ENCODE measurements at places on chromosomes 7 and 10. TPM values are rescaled to one million over a fixed set of nuclear protein-coding genes. Genes with fewer than 3 reads are reported as not detected.

The CPA4 gene
- total RNA-seq, result 2.7 TPM

The ENO4 gene
- total RNA-seq, result 0.34 TPM

The CACNB2 gene
- total RNA-seq, result 1.2 TPM

The OR2F1 gene
- not detected for total RNA-seq

The AKR1C1 gene
- total RNA-seq, result 282 TPM

The EIF5AL1 gene
- 0.09 TPM for total RNA-seq

The TMEM229A gene
- not detected for total RNA-seq

The CALY gene
- total RNA-seq, result not detected

The FRMPD2 gene
- total RNA-seq, result not detected

The CPN1 gene
- total RNA-seq, result not detected

The ODAD2 gene
- total RNA-seq, result under 0.01 TPM

The CYP2C8 gene
- under 0.01 TPM for total RNA-seq

The COL17A1 gene
- total RNA-seq, result 0.94 TPM

The GIMAP7 gene
- total RNA-seq, result not detected

The AGAP6 gene
- 1.8 TPM for total RNA-seq

The RET gene
- total RNA-seq, result 0.17 TPM

The HOGA1 gene
- 0.34 TPM for total RNA-seq

The PTF1A gene
- total RNA-seq, result not detected

The AHR gene
- total RNA-seq, result 64.7 TPM

The CYP17A1 gene
- not detected for total RNA-seq

The CDK1 gene
- total RNA-seq, result 0.94 TPM

The PROSER2 gene
- total RNA-seq, result 1.2 TPM

The AKR1C4 gene
- total RNA-seq, result not detected

The HHEX gene
- total RNA-seq, result 2.8 TPM

The SPDYE16 gene
- total RNA-seq, result under 0.01 TPM

The SAP25 gene
- not detected for total RNA-seq

The DRGX gene
- not detected for total RNA-seq

The SEMA3A gene
- total RNA-seq, result 65.8 TPM

The RAB19 gene
- not detected for total RNA-seq

The NPTX2 gene
- under 0.01 TPM for total RNA-seq

The BTBD16 gene
- not detected for total RNA-seq

The CALHM3 gene
- total RNA-seq, result not detected

The TNPO3 gene
- 60.0 TPM for total RNA-seq

The PLPP4 gene
- total RNA-seq, result under 0.01 TPM

The GSTO2 gene
- total RNA-seq, result 1.7 TPM

The SFXN3 gene
- 77.9 TPM for total RNA-seq

The NPC1L1 gene
- 0.09 TPM for total RNA-seq

The POU6F2 gene
- total RNA-seq, result not detected

The AGBL3 gene
- total RNA-seq, result 0.52 TPM

The CC2D2B gene
- not detected for total RNA-seq

The GALNT17 gene
- total RNA-seq, result not detected

The GAD2 gene
- total RNA-seq, result not detected

The CCDC172 gene
- not detected for total RNA-seq

The TLL2 gene
- total RNA-seq, result under 0.01 TPM

The CNTNAP2 gene
- total RNA-seq, result not detected

The ACTL6B gene
- total RNA-seq, result not detected

The ZNF503 gene
- total RNA-seq, result 16.4 TPM

The NUDT5 gene
- total RNA-seq, result 56.8 TPM

The GPR85 gene
- total RNA-seq, result 1.9 TPM

The NUTM2A gene
- total RNA-seq, result 0.34 TPM

The SYNPO2L gene
- total RNA-seq, result not detected

The ABI1 gene
- 20.3 TPM for total RNA-seq

The CALD1 gene
- 221 TPM for total RNA-seq
